ENCODE measurements at places on chromosomes 3 and 15. TPM values are rescaled to one million over a fixed set of nuclear protein-coding genes. Genes with fewer than 3 reads are reported as not detected.

The CEP152 gene
- 8.8 TPM for total RNA-seq

The NECTIN3 gene
- total RNA-seq, result 51.1 TPM

The LDHAL6B gene
- not detected for total RNA-seq

The SPTSSB gene
- total RNA-seq, result 0.11 TPM

The DIPK2A gene
- 23.5 TPM for total RNA-seq

The KIF23 gene
- total RNA-seq, result 26.5 TPM

The SCN5A gene
- under 0.01 TPM for total RNA-seq

The GOLGA8T gene
- total RNA-seq, result not detected

The RTP3 gene
- not detected for total RNA-seq

The STRA6 gene
- 0.39 TPM for total RNA-seq

The HHLA2 gene
- not detected for total RNA-seq

The BSN gene
- total RNA-seq, result 0.26 TPM

Data from articular chondrocyte of knee joint (primary cell).